ENCODE measurements at places on chromosomes 4 and X.
A peak's percentile ranks its signal among the peaks of the same experiment; 100 is the strongest.

DNA sequence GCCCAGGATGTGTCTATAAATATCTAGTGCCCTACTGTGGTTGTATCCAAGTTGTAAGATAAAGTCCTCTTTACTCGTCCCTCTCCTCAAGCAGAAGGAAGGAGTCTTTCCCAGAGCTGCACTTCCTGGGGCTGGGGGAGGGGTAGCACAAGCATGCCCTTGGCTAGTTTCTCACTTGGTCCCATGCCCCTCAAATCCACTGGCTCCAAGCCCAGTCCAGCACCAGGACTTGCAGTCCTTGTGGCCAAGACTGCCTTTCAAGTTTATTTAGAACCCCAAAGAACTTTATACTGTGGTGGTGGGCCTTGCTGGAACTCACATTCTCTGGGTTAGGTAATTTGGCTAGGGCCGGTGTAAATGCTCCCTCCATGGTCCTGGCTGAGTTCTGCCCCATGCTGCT is 43.2 kb upstream of the SLC10A4 start:
- DNase-seq: no peak

DNA sequence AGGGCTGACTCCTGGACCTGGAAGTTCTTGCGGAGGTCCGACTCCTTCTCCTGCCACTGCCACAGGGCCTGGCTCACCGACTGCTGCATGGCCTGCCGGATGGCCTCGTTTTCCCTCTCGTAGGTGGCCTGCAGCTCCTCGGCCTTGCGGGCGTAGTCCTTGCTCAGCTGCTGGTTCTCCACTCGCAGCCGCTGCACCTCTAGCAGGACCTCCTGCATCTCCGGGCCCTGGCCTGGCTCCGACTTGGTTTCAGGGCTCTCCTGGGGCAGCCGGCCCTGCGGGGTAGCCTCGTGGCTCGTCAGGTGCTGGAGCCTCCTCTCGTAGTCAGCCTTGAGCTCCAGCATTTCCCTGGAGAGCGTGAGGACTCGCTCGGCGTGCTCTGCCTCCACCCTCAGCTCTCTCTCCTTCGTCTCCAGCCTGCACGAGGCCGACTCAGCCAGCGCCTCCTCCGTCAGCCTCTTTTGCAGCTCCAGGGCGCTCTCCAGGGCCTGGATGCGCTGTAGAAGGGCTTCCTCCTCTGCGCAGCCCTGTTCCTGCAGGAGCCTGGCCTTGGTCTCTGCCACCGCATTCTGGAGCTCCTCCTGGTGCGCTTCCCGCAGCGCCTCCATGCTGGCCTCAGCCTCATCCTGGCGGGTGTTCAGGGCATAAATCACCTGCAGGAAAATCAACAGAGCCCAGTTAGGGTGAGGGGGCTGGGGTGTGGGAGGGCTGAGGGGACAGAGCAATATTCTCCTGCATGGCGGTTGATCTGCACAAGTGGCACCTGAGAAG is 72.2 kb downstream of the FAM184B start:
- no peak for DNase-seq

- no peak for DNase-seq
Measured at GRCh38 chrX:46712764-46713163, 46.2 kb downstream of the SLC9A7 start.

- no peak for DNase-seq
Measured at GRCh38 chrX:31331928-31332327, 260.1 kb upstream of the FTHL17 start.

DNA sequence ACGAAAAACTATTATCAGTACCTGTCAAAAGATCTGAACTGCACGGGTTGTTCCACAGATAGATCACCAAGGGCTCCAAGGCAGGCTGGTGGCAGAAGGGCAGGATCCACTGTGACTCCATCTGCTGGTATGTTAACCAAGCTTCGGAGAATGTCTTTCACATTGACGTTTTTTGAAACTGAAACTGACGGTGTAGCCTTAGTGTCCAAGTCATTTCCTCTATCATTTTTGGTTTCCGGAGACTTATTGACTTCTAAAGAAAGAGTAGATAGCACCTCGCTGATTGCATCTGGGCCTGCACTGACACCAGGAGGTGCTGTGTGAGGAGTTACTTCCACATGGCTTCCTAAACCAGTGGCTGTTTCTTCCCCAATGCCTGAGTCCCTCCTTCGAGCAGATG is 186.9 kb downstream of the LRBA start:
- DNase-seq: no peak

DNA sequence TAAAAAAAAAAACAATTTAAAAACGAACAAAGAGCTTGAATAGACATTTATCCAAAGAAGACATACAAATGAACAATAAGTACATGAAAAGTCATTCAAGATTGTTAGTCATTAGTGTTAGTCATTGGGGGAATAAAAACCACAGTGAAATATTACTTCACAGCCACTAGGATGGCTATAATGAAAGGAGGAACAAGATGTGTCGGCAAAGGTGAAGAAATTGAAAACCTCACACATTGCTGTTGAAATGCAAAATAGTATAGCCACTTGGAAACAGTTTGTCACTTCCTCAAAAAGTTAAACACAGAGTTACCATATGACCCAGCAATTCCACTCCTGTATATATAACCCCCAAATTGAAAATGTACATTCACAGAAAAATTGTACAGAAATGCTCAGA is 45.2 kb upstream of the SLC39A8 start:
- no peak for DNase-seq

- no peak for DNase-seq
Measured at GRCh38 chr4:95599777-95600400, 51.1 kb upstream of the UNC5C start.

- no peak for DNase-seq
Measured at GRCh38 chr4:24252121-24252520, 332.2 kb downstream of the DHX15 start.

DNA sequence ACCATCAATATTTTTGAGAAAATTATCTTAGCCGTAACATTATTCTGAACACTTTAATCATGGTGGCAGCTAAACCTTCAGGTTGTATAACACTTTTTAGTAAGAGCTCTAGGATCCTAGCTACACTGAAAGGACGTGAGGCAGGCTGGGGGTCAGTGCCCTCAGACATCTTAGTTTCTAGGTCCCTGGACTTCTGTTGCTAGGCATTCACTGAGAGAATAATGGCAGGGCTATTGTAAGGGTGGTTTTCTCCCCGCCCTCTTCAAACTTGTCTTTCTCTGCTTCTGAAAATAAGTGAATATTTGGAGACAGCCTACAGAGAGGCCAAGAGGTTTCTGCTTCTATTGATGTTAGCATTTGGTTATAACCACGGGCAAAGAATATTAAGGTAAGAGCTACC is 15.4 kb upstream of the MMRN1 start:
- no peak for DNase-seq

GRCh38 chrX:36961590-36961989 is 46.6 kb upstream of the FAM47C start:
- DNase-seq: peak; percentile 0

GRCh38 chr4:123849495-123849894 is 452.9 kb downstream of the SPRY1 start:
- DNase-seq: no peak

- no peak for DNase-seq
Measured at GRCh38 chrX:53281321-53281822, at the start of gene IQSEC2. Gene IQSEC2, minus strand, starts transcription at chrX:53281584.

DNA sequence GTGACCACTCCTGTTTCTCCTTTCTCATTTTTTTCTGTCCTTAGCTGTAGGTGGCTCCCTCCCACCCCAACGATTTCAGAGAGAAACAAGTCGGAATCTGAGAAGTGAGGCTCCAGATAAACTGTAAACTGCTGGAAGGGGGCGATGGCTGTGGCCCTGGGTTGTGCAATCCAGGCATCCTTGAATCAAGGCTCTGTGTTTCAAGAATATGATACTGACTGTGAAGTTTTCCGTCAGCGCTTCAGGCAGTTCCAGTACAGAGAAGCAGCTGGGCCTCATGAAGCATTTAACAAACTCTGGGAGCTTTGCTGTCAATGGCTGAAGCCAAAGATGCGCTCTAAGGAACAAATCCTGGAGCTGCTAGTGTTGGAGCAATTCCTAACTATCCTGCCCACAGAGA is 37.7 kb downstream of the ETDC start:
- DNase-seq: no peak

GRCh38 chr4:167943872-167944505 is 148.3 kb upstream of the ANXA10 start:
- no peak for DNase-seq

DNA sequence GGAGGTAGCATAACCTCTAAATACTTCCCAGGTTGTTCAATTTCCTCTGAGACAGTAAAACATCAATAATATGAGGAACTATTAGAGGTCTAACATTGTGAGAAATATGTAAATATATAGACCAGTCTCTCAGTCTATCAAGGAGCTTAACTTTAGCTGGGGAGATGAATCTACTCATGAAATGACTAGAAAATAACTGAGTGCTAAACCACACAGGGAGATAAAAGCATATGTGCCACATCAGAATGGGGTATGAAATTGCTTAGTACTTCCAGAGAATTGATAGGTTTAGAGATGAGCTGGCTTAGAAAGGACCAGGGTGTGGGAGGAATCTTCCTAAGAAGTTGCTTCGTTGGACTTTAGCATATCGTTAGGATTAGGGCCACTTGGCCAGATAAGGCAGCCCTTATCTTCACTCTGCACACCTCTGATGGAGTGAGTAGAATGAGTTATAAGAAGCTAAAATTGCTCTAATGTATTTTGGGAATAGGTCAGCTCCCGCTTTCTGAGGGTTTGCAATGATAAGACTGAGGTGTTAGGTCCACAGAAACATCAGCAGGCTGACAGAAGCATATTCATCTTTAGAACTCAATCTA is 299.2 kb downstream of the UNC5C start:
- no peak for DNase-seq

DNA sequence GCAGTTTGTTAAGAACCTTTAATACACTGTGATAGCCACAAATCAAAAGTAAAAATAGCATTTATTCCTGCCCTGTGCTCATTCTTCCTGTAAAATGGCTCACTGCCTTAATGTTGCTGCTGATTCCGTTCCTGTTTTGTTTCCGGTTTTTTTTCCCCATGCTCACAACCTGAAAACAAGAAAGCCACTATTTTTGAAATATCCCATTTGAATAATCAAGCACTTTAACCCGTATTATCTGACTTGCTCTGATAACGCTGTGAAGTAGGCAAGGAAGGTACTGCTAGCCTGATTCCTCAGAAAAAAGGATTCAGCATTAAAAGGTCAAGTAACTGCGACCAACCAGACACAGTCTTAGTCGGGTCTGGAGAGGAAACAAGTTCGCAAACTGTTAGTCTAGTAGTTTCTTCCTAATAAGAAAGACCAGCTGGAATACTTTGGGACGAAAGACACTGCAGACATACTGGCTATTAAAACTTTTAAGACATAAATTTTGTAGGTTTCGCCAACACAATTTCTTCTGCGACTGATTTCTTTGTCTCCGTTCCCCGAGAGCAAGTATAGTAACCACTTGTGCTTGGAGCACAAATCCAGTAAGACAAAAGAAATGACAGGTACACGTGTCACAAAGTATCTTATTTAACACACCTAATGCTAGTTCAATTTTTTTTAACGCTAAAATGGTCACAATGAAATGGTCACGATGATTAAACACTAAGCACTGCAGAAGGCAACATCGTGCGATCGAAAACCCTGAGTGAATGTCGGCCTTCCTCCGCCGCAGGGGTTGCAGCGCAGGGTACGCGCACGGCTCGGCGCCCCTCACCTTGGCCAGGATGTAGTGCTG is 802 bp downstream of the COX18 start:
- DNase-seq: peak; percentile 60

DNA sequence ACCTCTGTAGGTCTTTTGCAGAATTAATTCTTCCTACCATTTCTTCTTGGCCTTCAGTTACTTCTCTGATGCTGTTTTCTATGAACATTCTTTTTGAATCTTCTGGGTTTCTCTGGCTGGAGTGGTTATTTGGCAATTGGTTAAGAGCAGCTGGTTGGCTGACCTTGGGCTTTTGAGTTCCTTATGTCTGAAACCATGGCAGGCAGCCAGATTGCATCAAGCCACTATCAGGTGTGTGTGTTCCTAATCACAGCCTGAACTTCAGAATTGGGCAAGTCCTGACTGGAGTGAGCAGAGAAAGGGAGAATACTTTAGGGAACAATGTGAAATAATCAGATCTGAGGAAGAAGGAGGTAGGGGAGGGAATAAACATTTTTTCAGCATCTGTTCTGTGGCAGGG is 90.2 kb downstream of the ARHGAP10 start:
- no peak for DNase-seq

- DNase-seq: no peak
Measured at GRCh38 chrX:34656467-34656841, 631 bp downstream of the TMEM47 start.

DNA sequence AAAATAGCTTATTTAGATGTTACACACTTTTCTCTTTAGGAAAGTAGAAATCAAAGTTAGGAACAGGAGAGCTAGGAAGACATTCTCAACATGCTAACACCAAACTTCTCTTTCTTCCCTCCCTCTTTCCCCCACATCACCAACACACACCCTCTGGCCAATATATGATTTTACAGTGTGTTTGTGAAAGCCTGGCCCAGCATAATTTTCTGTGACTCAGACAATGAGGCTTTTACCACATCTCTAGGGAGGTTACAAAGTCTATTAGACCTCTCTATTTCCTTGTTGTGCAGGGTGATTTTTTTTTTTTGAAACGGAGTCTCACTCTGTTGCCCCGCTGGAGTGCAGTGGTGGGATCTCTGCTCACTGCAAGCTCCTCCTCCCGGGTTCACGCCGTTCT is 189.9 kb downstream of the AASDH start:
- no peak for DNase-seq

GRCh38 chr4:14087921-14088320 is 460.4 kb upstream of the BOD1L1 start:
- no peak for DNase-seq

- DNase-seq: no peak
Measured at GRCh38 chr4:8225706-8226443, 26.8 kb downstream of the SH3TC1 start.

- DNase-seq: no peak
Measured at GRCh38 chr4:168177546-168178149, 85.3 kb downstream of the ANXA10 start.

DNA sequence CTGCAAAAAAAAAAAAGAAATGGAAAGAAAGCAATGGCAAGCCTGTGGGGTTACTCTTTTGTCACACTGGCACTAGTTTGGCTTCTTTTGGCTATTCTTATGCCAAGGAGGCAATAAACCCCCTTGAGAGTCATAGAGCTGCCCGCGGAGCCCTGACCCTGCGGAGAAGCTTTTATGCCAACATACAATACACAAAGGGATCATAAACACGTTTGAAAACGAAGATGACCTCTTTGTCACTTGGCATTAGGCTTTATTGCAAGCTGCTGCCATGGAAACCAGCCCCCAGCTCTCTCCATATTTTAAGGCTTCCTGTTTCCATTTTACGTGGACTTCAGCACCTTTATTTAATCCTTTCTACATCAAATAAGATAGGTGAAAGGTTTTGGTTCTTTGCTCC is 7.6 kb downstream of the NEUROG2 start:
- DNase-seq: no peak

DNA sequence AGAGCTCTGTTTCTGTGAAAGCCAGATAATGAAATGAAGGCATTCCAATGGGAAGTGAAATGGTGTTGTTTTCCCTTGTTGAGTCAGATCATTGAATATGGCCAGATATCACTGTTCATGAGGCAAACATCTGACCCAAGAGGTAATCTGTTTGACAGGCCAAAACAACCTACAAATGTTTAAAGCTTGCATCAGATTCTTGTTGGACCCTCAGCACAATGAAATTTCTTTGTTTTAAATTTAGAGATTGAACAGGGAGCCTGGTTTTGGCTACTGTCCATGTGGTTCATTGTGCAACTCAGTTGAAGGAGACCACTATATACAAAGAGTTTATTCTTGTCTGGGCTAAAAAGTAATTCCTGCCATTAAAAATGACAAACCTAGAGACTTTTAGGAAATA is 159.1 kb downstream of the AFF2 start:
- no peak for DNase-seq

- no peak for DNase-seq
Measured at GRCh38 chr4:27234306-27234899, 373.8 kb downstream of the STIM2 start.
